GM04504 (cell line): ENCODE measurements at places on chromosomes 4 and X.

DNA sequence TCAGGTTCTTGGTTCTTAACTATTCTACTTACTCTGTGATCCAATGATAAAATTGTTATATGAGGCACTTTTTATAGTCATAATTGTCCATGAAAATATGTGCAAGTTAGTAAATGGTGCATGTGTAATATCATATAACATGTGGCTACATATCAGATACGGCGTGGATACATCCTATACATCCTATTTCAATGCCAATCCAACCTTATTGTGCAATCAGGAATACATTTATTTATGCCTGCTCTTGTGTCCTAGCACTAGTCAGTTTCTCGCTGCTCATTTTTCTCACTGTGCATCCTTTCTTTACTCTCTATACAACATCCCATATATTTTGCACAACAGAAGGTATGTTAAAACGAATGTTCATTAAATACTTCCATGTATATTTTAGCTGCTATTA is 1141.1 kb downstream of the FAT4 start:
- DNase-seq = no peak

- no peak for DNase-seq
These were observed 1004.7 kb upstream of the LCORL start for GRCh38 chr4:19026281-19026680.

DNA sequence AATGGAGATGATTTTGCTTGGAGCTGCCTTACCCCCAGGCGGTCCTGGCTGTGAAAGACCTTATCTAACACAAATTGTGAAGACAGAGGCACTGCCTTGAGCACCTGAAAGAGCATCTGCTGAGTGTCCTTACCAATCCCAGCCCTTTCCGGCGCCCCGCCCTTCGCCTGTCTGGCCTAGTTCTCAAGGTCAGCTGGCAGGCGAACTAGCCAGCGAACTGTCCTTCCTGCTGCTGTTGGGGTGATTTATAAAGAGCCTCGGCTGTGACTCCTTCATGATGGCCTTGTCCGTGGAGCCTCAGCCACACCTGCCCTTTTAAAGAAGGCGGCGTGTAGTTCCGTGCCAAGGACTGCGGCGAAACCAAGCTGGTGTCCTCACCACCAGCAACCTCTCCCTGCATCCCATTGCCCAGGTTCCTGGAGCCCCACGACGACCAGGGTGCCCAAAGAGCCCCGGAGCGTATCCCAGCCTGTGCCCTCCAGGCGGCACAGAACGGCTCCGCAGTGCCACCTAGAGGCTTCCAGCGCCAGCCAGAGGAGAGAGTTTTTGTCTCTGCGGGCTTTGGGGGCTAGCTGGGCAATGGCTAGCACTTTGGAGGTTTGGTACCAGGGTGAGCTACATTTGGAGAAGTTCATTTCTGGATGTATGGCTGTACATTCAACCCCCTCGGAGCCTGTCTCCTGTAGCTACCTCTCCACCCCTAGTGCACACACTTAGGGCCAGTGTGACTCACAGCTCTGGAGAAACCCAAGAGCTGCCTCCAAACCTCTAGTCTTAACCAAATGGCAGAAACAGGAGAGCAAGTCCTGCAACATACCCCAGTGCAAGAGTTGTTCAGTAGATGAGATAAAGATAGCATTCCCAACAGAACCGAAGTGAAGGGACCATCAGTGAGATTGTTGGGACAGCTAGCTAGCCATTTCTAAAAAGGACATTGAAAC is 36.8 kb upstream of the VMA21 start:
- no peak for DNase-seq

DNA sequence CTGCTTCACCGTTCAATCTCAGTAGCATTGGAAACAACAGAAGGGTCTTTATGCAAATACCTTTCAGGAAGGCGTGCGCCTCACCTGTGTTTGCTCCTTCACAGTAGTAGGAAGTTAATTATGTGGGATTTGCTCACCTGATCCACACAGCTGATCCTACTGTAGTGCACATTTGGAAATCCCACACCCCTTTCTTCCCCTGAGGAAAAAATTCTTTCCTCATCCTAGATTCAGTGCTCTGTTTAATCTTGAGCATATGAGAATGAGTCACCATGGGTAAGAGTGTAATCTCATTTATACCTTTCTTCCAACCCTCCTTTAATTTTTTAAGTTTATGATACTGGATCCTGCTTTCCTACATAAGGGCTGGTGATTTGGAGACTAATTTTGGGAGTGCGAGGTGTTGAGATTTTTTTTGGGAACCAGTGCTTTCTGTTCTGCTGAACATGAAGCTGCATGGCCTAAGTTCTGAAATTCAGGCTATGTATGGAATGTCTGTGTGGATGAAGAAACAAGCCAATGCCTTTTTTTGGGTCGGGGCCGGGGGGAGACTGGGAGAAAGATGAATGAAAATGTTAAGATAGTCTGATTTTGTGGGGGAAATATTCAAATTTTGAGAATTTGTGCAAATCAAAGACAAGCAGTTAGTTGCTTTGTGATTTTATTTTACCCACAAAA is 19.0 kb downstream of the GAB1 start:
- DNase-seq = no peak

DNA sequence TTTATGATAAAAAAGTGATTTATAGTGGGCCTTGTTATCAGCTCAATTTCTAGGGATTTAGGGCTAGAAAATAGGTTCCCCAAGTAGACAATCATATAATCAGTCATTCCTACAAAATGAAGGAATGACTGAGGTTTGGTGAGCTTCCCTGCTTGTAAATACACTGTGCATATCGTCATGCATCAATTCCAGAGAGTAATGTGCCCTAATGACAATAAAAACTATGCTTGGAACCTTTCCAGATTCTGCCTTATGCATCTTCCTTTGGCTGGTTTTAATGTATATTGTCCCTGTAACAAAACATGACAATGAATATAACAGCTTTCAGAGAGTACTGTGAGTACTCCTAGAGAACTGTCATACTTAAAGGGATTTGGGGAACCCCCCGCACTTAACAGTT is 1310.9 kb downstream of the PCDH7 start:
- no peak for DNase-seq

DNA sequence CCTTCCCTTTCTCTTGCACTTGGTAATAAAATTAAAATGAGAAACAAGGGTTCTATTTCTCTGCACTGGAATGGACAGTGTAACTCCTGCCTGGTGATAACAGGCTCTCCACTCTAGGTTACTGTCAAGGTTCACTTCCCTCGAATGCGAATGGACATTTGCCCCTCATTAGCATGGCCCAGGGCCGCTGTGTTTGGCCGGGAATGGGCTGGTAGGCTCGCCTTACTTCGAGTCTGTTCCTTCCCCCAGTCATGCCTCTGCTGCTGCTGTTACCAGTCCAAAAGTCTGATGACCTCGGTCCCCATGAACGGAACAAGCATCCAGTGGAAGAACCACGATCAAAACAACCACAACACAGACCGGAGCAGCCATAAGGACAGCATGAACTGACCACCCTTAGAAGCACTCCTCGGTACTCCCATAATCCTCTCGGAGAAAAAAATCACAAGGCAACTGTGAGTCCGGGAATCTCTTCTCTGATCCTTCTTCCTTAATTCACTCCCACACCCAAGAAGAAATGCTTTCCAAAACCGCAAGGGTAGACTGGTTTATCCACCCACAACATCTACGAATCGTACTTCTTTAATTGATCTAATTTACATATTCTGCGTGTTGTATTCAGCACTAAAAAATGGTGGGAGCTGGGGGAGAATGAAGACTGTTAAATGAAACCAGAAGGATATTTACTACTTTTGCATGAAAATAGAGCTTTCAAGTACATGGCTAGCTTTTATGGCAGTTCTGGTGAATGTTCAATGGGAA is 61.5 kb downstream of the EDNRA start:
- DNase-seq = no peak

DNA sequence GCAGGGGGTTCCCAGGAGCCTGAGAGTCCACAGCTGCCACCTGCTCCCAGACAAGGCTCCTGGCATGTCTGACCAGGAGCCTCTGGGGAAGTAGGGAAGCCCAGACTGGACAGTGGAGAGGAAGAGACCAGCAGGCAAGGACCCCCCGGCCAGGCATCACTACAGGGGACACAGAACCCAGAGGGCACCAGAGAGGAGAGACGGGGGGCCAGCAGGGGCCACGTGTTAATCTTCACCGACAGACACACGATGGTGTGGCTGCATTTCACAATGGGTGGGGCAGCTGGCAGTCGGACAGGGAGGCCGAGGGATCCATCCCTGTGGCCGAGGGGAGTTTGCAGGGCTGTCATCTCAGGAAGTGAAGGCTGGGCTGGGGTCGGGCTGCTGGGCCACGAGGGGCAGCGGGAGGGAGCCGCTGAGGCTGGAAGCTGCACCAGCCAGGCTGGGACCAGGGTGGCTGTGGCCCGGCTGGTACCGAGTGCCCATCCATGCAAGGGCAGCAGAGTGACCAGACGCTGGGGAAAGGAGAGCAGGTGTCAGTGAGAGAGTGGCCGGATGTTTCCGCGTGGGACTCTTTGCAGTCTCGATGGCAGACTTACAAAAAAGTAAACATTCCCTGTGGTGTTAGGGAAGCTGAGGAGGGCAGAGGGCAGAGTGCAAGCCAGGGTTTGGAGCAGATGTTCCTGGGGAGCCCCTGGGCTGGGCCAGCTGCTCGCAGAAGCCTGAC is 4.7 kb downstream of the PDE6B start:
- DNase-seq = no peak

DNA sequence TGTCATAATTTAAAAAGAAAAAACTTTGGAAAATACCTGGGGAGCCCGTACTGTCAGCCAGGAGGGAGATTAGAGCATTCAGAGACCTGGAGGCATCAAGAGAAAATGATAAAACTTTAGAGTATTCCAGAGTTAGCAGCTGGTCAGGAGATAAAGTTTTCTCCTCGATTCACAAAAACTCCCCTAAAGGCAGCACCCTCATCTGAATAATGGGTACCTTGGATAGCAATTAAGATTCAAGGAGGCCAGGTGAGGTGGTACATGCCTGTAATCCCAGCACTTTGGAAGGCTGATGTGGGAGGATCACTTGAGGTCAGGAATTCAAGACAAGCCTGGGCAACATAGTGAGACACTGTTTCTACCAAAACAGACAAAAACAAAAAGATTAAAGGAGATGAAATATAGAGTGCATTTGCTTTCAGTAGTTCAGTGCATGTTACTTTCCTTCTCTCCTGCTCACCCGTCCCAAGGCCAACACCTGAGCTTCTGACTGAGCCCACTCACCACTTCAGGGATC is 18.6 kb upstream of the RAB40A start:
- no peak for DNase-seq

- DNase-seq = no peak
These were observed 126.4 kb downstream of the PJA1 start for GRCh38 chrX:69038816-69039215.

- no peak for DNase-seq
These were observed 22.4 kb downstream of the GPM6A start for GRCh38 chr4:175789647-175790046.

DNA sequence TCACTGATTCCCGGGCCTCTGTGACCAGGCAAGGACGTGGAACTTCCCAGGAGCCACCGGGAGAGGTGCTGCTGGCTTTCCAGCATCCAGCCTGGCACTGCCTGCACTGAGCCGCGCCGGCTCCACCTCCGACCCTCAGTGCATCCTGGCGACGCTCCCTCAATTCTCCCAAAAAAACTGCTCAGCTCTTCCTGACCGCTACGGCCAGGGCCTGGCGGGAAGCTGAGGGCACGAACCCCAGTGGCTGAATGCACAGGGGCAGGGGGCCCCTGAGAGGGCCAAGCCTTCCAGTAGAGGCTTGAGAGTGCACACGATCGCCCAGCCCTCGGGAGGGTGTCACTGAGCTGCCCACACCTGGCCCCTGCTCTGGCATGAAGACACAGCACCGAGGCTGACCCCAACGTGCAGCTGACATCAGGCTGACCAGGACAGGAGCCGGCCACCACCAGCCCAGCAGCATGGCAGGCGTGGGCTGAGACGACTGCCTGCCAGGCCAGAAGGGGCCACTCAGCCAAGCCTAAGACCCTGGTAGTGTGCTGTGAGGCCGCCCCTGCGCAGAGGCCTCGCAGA is 6.9 kb downstream of the CTBP1 start:
- no peak for DNase-seq

DNA sequence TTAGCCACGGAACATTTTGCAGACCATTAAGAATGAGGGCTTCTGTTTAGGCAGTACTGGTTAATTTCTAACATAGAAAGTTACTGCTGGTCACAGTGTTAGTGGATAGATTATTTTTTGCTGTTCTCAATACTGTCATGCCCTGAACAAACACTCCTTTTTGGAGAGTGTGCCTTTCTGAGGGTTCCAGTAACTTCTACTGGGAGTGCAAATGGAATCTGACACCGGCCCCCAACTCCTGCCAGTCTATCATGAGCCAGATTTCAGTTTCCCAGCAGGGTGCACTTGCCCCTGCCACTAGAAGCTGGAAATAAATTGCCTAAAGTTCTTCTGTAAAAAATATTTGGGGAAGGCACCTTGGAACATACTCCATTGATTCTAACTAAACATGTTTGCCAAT is 224.4 kb upstream of the GPC4 start:
- DNase-seq = no peak

DNA sequence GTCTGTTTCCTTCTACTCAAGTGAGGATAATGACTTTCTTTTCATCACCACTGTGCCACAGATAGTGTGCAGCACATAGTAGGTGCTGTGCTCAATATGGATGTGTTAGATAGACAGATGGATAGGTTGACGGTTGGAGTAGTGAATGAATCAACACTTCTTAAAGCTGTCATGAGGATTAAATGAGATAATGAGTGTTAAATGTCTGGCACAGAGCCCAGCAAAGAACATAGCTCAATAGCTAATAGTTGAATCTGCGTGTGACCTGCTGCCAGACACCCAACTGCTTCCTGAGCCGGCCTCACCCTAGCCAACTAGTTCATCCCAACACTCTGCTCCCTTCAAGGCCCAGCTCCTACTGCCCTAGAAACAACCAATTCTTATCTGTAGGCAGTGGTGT is 67.7 kb upstream of the PJA1 start:
- DNase-seq = no peak

DNA sequence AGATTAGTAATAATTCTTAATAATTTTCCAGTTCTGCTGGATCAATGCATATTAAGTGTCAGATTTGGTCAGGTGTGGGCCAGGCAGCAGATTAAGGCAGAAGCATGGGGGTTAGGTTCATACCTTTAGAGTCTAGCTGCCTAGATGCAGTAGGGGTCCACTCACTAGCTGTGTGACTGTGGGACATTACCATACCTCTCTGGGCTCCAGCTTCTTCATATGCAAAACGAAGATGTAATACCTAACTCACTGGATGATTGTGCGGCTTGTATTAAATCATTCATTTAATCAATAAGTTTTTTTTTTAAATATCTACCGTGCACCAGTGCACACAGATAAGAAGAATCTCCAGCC is 1.4 kb downstream of the ANXA3 start:
- no peak for DNase-seq
